Hematopoietic multipotent progenitor cell (in vitro differentiated cells): ENCODE measurements at places on chromosomes 3 and 15.

GRCh38 chr3:1696669-1697275 is 401.9 kb upstream of the CNTN4 start:
- DNase-seq, result no peak

- DNase-seq, result no peak
Observed at GRCh38 chr3:53192608-53193007, 31.6 kb downstream of the PRKCD start.

GRCh38 chr15:69612112-69612511 is 159.5 kb downstream of the RPLP1 start:
- DNase-seq, result no peak

DNA sequence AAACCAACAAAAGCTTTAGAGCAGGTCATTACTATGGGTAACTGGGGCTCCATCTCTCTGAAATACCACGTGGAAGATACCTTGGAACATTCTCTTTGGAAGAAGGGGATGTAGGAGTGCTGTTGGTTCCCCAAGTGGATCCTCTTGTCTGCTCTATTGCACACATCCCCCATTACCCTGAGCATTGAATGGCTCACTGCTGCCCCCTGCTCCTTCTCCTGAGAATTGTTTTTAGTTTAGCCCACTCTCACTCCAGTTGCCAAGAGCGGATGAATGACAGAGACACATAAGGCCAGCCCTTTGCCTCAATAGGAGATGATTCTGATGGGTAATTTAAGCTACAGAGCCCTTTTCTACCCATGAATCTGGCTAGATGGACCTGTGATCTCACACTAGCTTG is 135.6 kb upstream of the SUCLG2 start:
- peak; percentile 30 for DNase-seq

DNA sequence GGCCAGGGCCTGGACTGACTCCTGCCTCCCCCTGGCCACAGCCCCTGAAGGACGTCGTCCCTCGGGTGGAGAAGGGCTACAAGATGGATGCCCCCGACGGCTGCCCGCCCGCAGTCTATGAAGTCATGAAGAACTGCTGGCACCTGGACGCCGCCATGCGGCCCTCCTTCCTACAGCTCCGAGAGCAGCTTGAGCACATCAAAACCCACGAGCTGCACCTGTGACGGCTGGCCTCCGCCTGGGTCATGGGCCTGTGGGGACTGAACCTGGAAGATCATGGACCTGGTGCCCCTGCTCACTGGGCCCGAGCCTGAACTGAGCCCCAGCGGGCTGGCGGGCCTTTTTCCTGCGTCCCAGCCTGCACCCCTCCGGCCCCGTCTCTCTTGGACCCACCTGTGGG is 10.3 kb upstream of the LMAN1L start:
- DNase-seq, result no peak

- no peak for DNase-seq
Observed at GRCh38 chr15:36798366-36798765, 218.9 kb downstream of the CDIN1 start.

DNA sequence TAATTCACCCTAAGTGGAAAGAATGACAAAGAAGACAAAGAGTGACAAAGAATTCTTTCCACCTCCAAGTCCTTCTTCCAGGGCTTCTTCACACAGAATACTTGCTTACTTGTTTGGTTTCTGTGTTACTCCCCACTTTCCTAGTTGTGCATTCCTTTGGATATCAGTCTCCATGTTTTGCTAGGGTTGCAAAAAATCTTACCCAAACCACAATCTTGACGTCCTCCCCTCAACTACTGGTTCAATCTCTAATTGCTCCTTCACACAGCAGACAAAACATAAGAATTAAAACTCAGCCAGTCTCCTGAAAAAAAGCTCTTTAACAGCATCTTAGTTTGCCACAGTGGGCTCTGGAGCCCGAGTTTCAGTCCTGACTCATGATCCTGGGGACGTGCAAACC is 297.6 kb upstream of the CHRNA7 start:
- DNase-seq, result no peak
